Activated CD4-positive, alpha-beta T cell treated with anti-CD3 and anti-CD28 coated beads, Interleukin-2, amount 50 U/mL, for 24 hours (primary cell): ENCODE measurements at places on chromosomes 3 and 15.

- DNase-seq, result no peak
Measured at GRCh38 chr3:68953816-68954444, 21.6 kb upstream of the TAFA4 start.

- DNase-seq, result no peak
Measured at GRCh38 chr3:72655131-72655551, 193.1 kb downstream of the SHQ1 start.

DNA sequence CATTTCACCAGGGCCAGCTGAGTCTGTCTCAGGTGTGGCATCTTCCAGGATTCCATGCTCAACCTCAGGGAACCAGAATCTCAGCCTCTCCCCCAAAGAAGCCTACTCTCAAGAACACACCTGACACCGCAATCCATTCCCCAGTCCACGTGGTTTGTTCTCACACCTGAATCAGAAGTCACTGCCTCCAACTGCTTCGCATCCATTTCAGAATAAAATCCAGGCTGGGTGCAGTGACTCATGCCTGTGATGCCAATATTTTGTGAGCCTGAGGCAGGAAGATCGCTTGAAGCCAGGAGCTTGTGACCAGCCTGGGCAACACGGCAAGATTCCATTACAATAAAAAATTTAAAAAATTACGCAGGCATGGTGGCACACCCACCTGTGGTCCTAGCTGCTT, 212.2 kb downstream of the FOXP1 start:
- DNase-seq, result no peak

- no peak for DNase-seq
Measured at GRCh38 chr15:68700455-68701123, 120.1 kb downstream of the ANP32A start.

- DNase-seq, result peak; percentile 21
Measured at GRCh38 chr3:45462522-45463265, 74.3 kb downstream of the LARS2 start.

DNA sequence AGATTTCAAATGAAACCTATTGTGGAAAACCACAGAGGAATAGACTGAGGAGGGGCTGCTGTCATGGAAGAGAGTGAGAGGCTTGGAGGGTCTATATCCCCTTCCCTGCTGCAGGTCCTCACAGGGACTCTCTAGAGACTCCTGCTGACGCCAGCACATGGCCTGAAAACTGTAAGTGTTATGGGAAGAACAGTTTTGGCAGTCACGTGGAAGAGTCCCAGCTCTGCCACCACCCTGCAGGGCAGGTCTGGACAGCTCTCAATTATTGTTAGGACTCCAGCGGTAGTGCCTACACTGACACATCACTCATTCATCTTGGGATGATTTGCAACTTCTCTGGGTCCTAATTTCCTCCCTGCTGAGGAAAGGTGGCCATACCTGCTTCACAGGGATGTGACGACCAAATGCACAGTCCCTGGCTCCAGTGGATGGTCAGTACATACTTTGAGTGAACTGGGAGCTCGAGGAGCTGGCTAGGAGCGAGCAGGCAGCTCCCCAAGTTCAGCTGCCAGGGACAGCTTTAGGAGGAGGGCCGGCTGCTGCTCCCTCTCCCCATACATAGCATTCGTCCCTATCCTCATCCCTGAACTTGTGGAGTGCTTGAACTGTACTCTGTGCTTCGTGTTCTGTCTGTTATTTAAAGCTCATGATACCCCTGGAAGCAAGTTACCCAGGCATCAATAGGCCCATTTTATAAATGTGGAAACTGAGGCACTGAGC, 49.2 kb downstream of the CTXND1 start:
- DNase-seq, result no peak

DNA sequence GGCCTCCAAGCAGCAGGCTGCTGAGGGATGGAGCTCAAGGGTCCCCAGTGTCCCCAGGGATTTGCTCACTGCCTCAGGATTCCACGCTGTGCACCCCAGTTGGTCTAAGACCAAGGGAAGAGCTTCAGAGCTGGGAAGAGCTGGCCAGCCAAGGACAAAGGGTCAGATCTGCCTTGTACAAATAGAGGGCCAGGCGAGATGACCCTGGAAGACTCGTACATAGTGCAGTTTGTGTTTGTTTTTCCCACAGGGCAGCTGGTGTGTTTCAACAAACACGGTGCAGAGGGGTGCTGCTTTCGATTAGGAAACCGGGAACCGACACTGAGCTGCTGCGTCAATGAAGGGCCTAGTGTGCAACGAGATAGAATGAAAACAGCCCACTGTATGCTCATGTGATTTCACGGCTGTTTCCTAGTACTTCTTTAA, 56.1 kb upstream of the TRPM1 start:
- DNase-seq, result no peak

DNA sequence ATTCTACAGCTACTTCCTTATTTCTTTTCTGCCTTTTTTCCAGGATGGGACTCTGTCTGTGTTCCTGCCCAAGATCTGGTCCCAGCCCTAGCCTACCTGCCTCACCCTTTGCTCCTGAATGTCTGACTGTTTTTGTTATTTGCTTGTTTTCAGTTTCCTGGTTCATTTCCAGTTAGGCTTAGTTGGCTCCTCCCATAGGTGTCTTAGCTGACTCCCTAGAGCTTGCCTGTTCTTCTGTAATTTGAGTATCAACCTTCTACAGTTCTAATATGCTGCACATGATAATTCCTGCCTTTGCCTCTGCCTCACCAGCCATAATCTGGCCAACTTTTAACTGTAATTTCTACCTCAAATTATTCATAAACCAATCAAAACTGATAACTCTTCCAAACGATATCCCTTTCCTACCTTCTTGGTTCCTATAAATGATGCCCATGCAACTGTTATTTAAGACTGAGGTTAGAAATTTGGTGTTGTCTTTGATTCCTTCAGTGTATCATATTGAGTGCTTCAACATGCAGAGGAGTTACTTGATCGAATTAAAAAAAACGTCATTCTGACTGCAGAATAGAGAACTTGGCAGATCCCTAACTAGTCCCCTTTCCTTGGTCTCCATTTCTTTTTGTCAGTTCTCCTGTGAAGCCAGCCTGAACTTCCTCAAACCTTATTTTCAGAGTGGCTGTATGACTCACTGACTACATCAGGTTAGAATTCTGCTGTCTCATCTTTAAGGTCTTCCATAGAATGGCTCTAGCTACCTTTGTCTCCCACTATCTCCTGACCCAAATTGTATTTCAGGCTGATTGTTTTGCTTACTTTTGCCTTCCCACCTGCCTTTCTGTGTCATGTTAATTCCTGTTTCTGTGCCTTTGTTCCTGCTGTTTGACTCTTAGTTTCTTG, 8.4 kb downstream of the GOLM2 start:
- DNase-seq, result no peak

GRCh38 chr3:127421943-127422662, 134.3 kb upstream of the PRR20G start:
- no peak for DNase-seq

DNA sequence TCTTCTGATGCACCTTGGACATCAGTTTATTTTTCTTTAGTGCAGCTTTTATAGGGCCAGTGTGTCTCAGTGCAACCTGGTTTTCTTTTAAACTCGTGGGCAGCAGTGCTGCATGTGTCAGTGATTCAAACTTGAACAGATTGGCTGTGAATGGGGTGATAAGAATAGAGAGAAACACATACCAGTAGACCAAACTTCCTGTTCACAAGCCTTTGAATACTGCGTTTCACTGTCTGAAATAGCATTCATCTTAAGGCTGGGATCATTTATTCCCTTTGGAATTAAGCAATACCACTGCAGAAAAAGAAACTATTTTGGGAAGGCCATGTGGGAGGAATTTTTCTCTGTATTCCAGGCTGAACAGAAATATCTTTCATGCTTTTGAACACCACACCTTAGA, 51.7 kb downstream of the PHLDB2 start:
- DNase-seq, result no peak

- no peak for DNase-seq
Measured at GRCh38 chr15:40984964-40985363, 31.7 kb downstream of the CHAC1 start.

- no peak for DNase-seq
Measured at GRCh38 chr3:196666001-196666867, 26.7 kb downstream of the NRROS start.

DNA sequence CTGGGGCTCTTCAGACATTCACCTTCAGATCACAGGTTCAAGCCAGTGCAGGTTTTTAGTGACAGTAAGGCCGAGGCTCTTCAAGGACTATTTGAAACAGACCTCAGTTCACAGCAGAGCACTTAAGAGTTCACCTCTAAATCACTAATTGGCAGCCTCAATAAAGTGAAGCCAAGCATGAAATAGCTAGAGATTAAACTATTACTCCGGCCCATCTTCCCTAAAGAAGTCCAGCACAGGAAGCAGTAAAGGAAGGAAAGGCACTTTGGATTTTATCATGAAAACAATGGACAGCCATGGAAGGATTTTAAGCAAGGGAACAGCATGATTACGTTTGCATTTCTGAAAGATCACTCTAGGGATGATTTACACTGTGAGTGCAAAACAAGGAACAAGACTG, 27.6 kb upstream of the ARL6 start:
- DNase-seq, result no peak

- DNase-seq, result peak; percentile 36
Measured at GRCh38 chr3:184314700-184315542, 515 bp downstream of the EIF4G1 start.

- no peak for DNase-seq
Measured at GRCh38 chr15:30921781-30922479, 18.2 kb downstream of the FAN1 start.

GRCh38 chr3:42096796-42097565, 5.8 kb downstream of the TRAK1 start:
- peak; percentile 26 for DNase-seq

DNA sequence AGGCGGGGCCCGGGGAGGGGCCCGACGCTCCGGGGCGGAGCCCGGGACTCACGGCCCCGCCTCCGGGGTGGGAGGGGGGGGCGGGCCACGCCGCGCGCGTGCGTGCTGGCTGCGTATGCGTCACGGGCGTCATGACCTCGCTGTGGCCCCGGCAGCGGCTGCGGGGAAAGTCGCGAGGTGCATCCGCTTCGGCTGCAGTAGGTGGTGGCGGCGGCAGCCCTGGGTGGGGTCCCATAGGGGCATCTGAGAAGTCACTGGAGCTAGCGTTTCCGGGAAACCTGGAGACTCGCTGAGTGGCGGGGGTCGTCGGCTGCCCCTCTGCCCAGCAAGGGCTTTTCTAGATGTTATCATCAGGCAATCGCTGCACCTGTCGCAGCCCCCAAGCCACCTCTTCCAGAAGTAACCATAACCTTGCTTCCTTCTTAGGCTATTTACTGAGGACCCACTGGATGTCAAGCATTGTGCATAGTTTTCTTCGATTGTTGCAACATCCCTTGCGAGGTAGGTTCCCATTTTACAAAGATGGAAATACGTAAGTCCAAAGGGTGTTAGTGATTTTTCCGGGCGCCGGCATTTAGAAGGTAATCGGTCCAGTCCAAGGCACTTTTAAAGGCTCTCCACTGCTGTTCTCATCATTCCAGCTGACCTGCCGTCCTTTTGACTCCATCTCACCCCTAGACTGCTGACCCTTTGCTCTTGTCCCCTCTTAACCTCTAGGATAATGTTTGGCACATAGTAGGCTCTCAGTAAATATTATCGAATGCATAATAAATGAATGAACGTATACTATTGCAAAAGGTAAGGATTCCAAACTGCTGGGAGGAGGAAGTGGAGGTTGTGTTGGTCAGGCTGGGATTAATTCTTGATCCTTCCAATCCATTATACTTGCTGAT, at the start of gene GDPGP1:
GDPGP1 (plus strand) TSS at position 114 of the 893 bp plus-strand sequence. CDS start 6,700 bp downstream, outside the sequence.
- no peak for DNase-seq

DNA sequence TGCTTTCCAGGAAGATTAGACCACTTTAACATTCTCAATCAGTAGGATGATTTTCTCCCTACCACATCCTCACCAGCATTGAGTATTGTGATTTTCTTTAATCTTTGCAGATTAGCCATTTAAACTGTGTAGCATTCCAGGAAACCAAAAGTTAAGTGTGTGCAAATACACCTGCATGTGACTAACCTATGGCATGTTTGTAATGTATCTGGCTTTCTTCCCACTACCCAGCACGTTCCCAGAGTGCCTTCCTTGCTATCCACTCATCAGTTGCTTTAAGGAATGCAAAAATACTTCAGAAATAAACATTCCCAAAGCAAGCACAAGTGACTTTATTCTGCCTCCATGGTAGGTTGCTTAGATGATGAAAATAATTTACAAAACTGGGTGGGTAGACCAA, 74.2 kb downstream of the ATG7 start:
- DNase-seq, result no peak

DNA sequence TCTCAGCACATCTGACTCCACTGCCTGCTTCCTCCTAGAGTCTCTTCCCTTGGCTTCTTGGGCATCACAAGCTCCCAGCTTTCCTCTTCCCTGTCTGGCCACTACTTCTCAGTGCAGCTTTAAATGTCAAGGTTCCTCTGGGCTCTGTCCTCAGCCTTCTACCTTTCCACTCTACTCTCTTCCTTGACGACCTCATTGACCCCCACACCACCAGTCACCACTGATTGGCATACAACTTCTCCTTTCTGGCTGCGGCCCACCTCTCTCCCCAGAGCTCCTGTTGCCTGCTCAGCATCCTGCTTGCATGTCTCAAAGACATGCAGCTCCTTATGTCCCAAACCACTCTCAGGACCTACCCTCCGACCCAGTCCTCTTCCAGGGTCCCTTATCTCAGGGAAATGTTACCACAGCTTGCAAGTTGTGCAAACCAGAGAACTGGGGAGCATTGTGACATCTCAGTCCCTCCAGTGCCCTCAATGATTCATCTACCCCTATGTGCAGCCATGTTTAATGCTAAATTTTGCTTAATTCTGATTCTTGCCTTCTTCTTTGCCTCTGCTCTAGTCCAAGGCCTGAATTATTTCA, 49.9 kb downstream of the TRPM1 start:
- DNase-seq, result no peak

DNA sequence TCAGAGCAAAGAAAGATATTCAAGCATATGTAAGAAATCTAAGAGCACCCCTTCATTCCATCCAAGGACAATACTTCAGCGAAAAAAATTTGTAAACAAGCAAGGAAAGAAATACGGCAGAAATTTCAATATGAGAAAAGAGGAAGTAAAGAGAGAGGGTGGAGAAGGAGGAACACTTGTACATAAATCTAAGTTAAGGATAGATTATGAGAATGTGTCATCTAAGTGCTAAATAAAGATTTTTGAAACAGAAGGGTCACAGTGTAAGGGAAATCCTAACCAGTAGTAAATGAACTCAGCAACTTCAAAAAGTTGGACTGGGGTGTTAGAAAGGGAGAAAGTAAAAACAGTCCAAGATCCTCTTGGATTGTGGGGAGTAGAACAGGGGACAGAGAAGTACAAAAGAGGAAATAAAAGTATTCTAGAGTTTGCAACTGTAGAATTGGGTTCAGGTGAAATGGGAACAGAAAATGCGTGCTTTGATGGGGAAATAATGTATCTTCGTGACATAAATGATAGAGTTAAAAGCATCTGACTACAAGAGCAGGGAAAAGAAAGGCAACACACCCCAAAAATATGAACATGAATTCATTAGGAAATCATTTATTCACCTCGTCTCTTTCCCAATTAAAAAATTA, 68.5 kb upstream of the ATP13A5 start:
- DNase-seq, result no peak
